ENCODE measurements at places on chromosomes 1 and 21.

- DNase-seq: no peak
Observed at GRCh38 chr1:118992868-118993699, 4.9 kb upstream of the TBX15 start.

DNA sequence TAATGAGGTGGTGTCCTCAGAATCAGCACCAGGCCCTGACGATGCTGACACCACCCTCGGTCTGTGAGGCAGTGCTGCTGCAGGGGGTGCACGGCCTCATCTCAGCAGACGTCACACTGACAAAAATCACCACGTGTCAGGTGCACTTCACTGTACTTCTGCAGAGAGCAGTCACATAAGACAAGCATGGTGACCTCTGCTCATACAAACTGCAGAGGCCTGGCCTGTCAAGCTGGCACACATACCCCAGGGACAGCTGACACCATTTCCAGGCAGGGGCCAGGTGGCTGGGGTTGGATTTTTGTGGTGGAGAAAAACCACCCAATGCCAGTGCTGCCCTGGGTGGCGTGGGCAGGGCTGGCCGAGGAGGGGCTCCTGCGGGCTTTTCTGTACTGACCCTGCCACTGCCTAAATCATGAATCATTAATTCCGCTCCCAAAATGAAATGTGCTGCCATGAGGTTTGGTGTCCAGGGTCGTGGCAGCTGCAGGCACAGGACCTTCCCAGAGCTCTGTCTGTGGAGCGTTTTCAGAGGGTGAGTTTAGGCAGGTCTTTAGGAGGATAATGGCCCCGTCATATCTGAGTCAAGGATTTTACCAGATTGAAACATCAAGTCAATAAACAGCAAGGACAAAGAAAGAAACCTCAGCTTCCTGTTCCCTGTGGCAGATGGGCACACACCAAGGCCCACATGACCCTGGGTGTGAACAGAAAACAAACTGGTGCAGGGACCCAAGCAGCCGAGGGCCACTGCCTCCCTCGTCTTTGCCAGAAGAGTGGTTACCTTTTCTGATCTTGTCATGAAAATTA lies 33.4 kb upstream of the GPR153 start:
- no peak for DNase-seq

- no peak for DNase-seq
Observed at GRCh38 chr1:89724369-89725010, 91.6 kb downstream of the LRRC8C start.

GRCh38 chr21:26698416-26698815 lies 125.3 kb upstream of the CYYR1 start:
- no peak for DNase-seq

DNA sequence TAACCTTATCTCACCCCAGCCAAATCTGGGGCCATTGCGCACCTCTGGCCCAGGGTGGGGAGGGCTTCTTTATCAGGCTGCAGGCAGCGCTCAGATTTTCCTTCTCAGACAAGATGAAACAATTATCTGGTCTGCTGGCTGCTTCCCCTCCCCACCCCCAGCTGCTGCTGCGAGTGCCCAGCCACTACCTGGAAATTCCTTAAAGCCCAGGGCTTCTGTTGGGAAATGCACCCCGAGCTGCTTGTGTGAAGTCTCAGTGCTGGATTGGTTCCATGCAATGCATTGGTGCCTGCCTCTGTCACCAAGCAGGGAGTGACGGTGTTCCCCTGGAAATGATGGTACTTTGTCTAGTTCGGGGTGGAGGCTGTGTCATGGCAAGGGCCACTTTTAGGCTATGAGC lies 18.5 kb upstream of the ACTL8 start:
- no peak for DNase-seq

DNA sequence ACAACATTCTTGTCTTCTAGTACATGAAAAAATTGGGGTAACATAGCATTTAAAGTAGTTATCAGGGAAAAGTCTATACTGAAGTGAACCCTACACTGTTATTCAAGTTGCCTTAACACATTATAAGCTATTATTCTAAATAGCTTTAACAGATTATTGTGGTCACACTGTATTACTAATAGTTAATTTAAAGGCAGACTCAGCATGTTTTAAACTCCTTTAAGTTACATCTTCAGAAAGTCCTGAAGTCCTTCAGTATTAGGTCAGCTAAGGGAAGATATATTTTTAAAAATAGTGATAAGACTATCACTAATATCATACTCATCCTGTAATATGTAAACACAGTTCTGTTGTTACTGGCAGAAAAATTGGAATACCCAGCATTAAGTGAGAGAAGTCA lies 67.4 kb downstream of the GPR137B start:
- no peak for DNase-seq

- DNase-seq: no peak
Observed at GRCh38 chr1:111679541-111679940, 59.7 kb downstream of the INKA2 start.
